ENCODE measurements at places on chromosomes 1 and 21.
A peak's percentile ranks its signal among the peaks of the same experiment; 100 is the strongest.

GRCh38 chr1:116008656-116009390 lies 32.5 kb downstream of the SLC22A15 start:
- peak overlapping the region; percentile 7 for H3K27ac ChIP-seq
- no peaks in the 10 kb centered on the region for H3K27me3 ChIP-seq
- H3K4me3 ChIP-seq, result no peak overlapping the region
- DNase-seq, result no peak

- DNase-seq, result no peak
- no peak overlapping the region for H3K4me3 ChIP-seq
- no peaks in the 10 kb centered on the region for H3K4me1 ChIP-seq
- H3K36me3 ChIP-seq, result peaks cover 19% of the 10 kb centered on the region
- no peak overlapping the region for H3K27ac ChIP-seq
These were observed 102.9 kb downstream of the ZZZ3 start for GRCh38 chr1:77579547-77579946.

DNA sequence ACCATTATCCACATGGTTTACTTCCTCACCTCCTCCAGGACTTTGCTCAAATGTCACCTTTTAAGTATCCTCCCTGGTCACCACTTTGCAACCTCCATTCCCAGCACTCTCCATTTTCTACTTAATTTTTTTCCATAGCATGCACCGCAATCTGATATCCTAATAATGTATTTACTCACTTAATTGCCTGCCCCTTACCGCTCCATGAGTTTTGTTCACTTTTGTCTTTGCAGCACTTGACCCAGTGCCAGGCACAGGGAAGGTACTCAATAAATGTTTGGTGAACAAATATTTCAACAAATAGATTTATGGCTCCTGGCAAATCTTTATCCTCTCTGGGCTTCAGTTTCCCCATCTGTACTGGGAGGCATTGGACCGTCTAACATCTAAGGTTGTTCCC lies 53.6 kb downstream of the UBE2T start:
- peaks cover 25% of the 10 kb centered on the region for H3K4me1 ChIP-seq
- H3K27ac ChIP-seq, result no peak overlapping the region

DNA sequence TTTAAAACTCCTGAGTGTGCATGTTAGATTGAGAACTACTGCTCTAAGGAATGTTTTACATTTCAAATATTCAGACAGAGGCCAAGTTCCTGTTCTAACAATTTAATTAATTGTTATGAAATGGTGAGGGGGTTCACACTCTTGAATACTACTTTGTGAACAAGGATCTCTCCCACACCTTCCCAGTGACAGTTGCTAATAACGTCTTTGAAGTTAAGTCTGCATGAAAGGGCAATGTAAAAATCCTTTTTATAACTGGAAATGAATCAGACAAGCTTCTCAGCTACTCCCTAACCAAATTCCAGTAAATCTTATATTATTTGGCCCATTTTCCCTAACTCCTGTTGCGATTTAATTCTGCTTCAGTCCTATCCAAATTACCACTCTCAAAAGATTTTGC lies 828.5 kb upstream of the ADAMTS5 start:
- H3K27me3 ChIP-seq, result no peaks in the 10 kb centered on the region
- no peak overlapping the region for H3K4me3 ChIP-seq
- DNase-seq, result no peak
- peaks cover 22% of the 10 kb centered on the region for H3K4me1 ChIP-seq
- H3K36me3 ChIP-seq, result no peaks in the 10 kb centered on the region

DNA sequence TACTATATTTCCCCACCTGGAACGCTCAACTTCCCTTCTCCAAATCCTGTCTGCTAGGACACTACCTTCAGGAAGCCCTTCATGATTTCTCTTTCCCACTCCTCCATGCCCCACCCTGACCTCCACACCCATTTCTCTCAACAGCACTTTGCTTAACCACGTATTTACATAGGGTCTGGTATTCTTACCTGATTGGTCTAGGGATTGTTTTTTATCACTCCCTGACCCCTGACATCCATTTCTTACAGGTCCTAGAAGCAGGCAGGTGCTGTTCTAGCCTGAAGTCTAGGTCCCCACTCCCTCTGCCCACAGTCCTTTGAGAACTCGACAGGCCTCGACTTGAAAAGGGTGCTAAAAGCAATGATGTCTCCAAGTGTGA lies 47.5 kb downstream of the DMAP1 start:
- peaks cover 3% of the 10 kb centered on the region for H3K36me3 ChIP-seq
- no peak overlapping the region for H3K4me3 ChIP-seq
- H3K27me3 ChIP-seq, result no peaks in the 10 kb centered on the region
- peaks cover 6% of the 10 kb centered on the region for H3K4me1 ChIP-seq
- no peak for DNase-seq
- no peak overlapping the region for H3K27ac ChIP-seq

GRCh38 chr1:206496131-206496793 lies 11.1 kb upstream of the RASSF5 start:
- H3K27me3 ChIP-seq, result no peaks in the 10 kb centered on the region
- no peak for DNase-seq
- no peak overlapping the region for H3K4me3 ChIP-seq
- H3K36me3 ChIP-seq, result peaks cover 2% of the 10 kb centered on the region
- peaks cover 23% of the 10 kb centered on the region for H3K4me1 ChIP-seq

GRCh38 chr21:14543983-14544382 lies 2.1 kb downstream of the SAMSN1 start:
- DNase-seq, result no peak
- no peak overlapping the region for H3K27ac ChIP-seq
- no peaks in the 10 kb centered on the region for H3K4me1 ChIP-seq
- no peaks in the 10 kb centered on the region for H3K27me3 ChIP-seq
- no peaks in the 10 kb centered on the region for H3K36me3 ChIP-seq
- no peak overlapping the region for H3K4me3 ChIP-seq

- no peak overlapping the region for H3K27ac ChIP-seq
- no peaks in the 10 kb centered on the region for H3K27me3 ChIP-seq
- no peak for DNase-seq
- peaks cover 36% of the 10 kb centered on the region for H3K36me3 ChIP-seq
These were observed 673.0 kb downstream of the USP25 start for GRCh38 chr21:16402752-16403151.

GRCh38 chr1:61956784-61957183 lies 214.5 kb downstream of the PATJ start:
- H3K27me3 ChIP-seq, result no peaks in the 10 kb centered on the region
- no peak overlapping the region for H3K4me3 ChIP-seq
- H3K27ac ChIP-seq, result peak overlapping the region; percentile 57
- DNase-seq, result no peak
- H3K4me1 ChIP-seq, result peaks cover 50% of the 10 kb centered on the region

- H3K27me3 ChIP-seq, result no peaks in the 10 kb centered on the region
- H3K36me3 ChIP-seq, result peaks cover 14% of the 10 kb centered on the region
- H3K4me1 ChIP-seq, result peaks cover 3% of the 10 kb centered on the region
- no peak overlapping the region for H3K27ac ChIP-seq
- no peak overlapping the region for H3K4me3 ChIP-seq
These were observed 37.5 kb downstream of the CDC42BPA start for GRCh38 chr1:227280836-227281235.

DNA sequence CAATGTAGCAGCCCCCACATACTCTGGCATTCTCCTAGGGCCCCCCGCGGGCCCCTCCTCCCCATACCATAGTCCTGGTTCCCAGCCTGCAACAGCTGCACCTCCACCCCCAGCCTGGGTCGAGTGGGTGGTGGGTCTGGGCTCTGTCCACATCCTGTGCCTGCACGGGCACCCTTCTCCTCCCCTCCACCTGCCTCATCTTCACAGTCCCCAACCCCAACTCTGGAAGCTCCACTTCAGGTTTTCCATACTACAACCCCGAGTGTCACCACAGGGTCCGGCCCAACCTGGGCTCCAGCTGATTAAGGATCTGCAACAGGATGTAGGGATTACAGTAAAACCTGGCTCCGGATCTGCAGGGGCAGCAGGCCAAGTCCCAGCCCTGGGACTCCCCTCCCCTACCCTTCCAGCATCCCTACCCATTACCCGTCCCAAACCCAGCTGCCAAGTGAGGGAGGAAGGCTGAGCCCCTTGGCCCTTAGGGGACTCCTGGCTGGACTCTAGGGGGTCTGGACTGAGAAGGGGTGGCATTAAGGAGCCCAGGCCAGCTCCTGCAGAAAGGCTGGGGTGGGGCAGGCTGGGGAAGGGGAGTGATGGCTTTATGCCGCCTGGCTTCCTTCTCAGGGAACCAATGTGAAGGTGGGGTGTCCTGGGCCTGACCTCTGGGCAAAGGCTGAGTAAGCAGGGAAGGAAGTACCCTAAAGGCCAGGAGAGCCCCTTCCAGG lies 116.8 kb downstream of the CASZ1 start:
- peaks cover 63% of the 10 kb centered on the region for H3K4me1 ChIP-seq
- H3K27me3 ChIP-seq, result no peaks in the 10 kb centered on the region
- no peak for DNase-seq
- no peaks in the 10 kb centered on the region for H3K36me3 ChIP-seq
- no peak overlapping the region for H3K27ac ChIP-seq

GRCh38 chr1:214548988-214549387 lies 2.4 kb downstream of the PTPN14 start:
- no peaks in the 10 kb centered on the region for H3K27me3 ChIP-seq
- H3K27ac ChIP-seq, result peak overlapping the region; percentile 79
- peaks cover 66% of the 10 kb centered on the region for H3K4me1 ChIP-seq
- H3K36me3 ChIP-seq, result no peaks in the 10 kb centered on the region

- no peak overlapping the region for H3K27ac ChIP-seq
- H3K4me3 ChIP-seq, result no peak overlapping the region
- H3K4me1 ChIP-seq, result peaks cover 3% of the 10 kb centered on the region
- DNase-seq, result no peak
- no peaks in the 10 kb centered on the region for H3K36me3 ChIP-seq
These were observed 12.9 kb upstream of the IL19 start for GRCh38 chr1:206757524-206758266.

GRCh38 chr1:157292302-157292701 lies 154.1 kb upstream of the ETV3 start:
- no peak overlapping the region for H3K4me3 ChIP-seq
- peaks cover 10% of the 10 kb centered on the region for H3K4me1 ChIP-seq
- no peaks in the 10 kb centered on the region for H3K36me3 ChIP-seq
- H3K27ac ChIP-seq, result no peak overlapping the region

DNA sequence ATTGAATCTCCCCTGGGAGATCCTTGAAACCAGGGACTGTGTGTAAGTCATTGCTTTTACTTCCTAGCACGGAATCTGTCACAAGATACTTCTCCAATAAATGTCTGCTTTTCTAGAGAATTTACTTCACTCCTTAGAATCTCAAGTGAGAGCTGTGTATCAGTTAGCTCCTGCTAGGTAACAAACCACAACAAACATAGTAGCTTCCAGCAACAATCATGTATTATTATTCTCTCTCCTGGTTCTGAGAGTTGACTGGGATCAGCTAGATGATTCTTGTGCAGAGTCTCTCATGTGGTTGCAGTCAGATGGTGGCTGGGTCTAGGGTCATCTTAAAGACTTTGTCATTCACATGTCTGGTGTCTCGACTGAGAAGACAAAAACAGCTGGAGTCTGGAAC lies 166.9 kb upstream of the UBE2U start:
- peak overlapping the region; percentile 97 for H3K27ac ChIP-seq
- no peak for DNase-seq
- peaks cover 62% of the 10 kb centered on the region for H3K4me1 ChIP-seq
- H3K27me3 ChIP-seq, result no peaks in the 10 kb centered on the region
- no peak overlapping the region for H3K4me3 ChIP-seq
- H3K36me3 ChIP-seq, result peaks cover 17% of the 10 kb centered on the region

DNA sequence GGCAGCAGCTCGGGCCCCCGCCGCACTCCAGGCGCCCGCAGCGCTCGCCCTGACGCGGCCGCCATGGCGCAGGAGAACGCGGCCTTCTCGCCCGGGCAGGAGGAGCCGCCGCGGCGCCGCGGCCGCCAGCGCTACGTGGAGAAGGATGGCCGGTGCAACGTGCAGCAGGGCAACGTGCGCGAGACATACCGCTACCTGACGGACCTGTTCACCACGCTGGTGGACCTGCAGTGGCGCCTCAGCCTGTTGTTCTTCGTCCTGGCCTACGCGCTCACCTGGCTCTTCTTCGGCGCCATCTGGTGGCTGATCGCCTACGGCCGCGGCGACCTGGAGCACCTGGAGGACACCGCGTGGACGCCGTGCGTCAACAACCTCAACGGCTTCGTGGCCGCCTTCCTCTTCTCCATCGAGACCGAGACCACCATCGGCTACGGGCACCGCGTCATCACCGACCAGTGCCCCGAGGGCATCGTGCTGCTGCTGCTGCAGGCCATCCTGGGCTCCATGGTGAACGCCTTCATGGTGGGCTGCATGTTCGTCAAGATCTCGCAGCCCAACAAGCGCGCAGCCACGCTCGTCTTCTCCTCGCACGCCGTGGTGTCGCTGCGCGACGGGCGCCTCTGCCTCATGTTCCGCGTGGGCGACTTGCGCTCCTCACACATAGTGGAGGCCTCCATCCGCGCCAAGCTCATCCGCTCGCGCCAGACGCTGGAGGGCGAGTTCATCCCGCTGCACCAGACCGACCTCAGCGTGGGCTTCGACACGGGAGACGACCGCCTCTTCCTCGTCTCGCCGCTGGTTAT lies 2.8 kb downstream of the KCNJ9 start:
- no peaks in the 10 kb centered on the region for H3K4me1 ChIP-seq
- H3K36me3 ChIP-seq, result peaks cover 5% of the 10 kb centered on the region
- H3K4me3 ChIP-seq, result peak overlapping the region; percentile 48
- DNase-seq, result peak; percentile 78
- H3K27ac ChIP-seq, result no peak overlapping the region

- H3K27me3 ChIP-seq, result no peaks in the 10 kb centered on the region
- peaks cover 10% of the 10 kb centered on the region for H3K36me3 ChIP-seq
- no peak for DNase-seq
These were observed 37.6 kb downstream of the RNF115 start for GRCh38 chr1:145786271-145786670.

DNA sequence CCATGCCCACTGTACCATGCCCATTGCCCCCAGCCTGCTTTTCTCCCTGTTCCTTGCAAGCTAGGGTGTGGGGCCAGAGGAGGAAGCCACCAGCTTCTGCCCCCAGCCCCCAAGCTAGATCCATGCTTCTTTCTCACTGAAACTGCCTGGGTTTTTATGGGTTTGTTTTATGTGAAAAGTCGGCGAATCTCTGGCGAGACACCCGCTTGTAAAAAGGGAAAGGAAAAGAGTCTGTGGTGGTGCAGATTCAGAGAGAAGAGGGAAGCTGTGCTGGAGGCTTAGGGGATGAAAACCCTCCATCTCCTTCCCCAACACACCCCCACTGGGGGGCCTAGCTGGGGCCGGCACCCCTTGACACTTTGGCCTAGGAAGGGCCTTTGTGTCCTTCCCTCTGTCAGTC lies 26.2 kb downstream of the GRHL3 start:
- no peak for DNase-seq
- H3K4me1 ChIP-seq, result peaks cover 45% of the 10 kb centered on the region
- H3K27ac ChIP-seq, result peak overlapping the region; percentile 83

GRCh38 chr1:236334893-236335545 lies 53.3 kb upstream of the ERO1B start:
- no peak overlapping the region for H3K4me3 ChIP-seq
- no peak overlapping the region for H3K27ac ChIP-seq
- H3K36me3 ChIP-seq, result no peaks in the 10 kb centered on the region
- no peaks in the 10 kb centered on the region for H3K4me1 ChIP-seq
- no peak for DNase-seq

GRCh38 chr1:56189946-56190805 lies 389.2 kb downstream of the PLPP3 start:
- DNase-seq, result no peak
- no peak overlapping the region for H3K4me3 ChIP-seq
- H3K27me3 ChIP-seq, result no peaks in the 10 kb centered on the region
- H3K4me1 ChIP-seq, result peaks cover 20% of the 10 kb centered on the region
- H3K27ac ChIP-seq, result no peak overlapping the region

- no peak overlapping the region for H3K4me3 ChIP-seq
- H3K27ac ChIP-seq, result peak overlapping the region; percentile 66
- peaks cover 21% of the 10 kb centered on the region for H3K4me1 ChIP-seq
- H3K36me3 ChIP-seq, result peaks cover 15% of the 10 kb centered on the region
- DNase-seq, result no peak
These were observed 51.7 kb downstream of the SLC16A1 start for GRCh38 chr1:112904071-112904830.
